ENCODE measurements at places on chromosomes 1 and 21.

GRCh38 chr1:236575523-236575922 is 28.8 kb downstream of the HEATR1 start:
- DNase-seq, result no peak

- no peak for DNase-seq
Measured at GRCh38 chr1:54816951-54817350, 15.8 kb upstream of the TTC22 start.

GRCh38 chr21:36974851-36975192 is 8.4 kb upstream of the HLCS start:
- DNase-seq, result no peak

DNA sequence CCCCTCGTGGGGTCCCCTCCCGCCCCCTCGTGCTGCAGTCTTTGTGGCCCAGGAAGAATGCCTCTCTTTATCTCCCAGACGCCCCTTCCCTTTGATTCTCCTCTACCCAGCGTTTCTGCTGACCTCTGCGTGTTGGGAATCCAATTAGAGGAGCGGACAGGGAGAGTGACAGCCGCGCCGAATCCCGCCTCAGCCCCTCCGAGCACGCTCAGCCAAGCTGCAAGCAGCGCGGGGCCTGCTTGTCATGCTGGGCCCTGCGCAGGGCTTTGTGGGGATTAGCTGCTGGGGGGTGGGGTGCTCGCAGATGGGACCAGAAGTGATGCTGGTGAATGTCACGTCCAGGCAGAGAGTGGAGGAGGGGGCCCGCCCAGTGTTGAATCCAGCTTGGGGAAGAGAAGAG is 91.1 kb downstream of the EPHB2 start:
- DNase-seq, result no peak

GRCh38 chr1:19429611-19430010 is 55.7 kb downstream of the CAPZB start:
- no peak for DNase-seq

- DNase-seq, result no peak
Measured at GRCh38 chr1:69943030-69943429, 262.3 kb downstream of the LRRC40 start.

DNA sequence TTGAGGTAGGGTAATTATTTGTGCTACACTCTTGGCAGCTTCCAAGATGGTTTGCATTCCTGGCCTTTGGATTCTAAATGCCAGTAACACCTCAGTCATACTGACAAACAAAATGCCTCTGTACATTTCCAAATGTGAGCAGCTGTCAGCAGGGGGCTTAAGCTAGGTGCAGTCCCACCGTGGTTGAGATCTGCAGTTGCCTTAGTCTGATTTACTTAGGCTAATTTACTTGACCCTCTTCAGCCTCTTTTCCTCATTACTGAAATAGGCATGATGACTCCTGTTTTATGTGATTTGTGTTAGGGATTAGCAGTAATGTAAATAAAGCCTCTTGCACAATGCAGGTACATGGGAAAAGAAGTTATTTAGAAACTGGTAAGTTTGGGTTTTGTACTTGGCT is 13.5 kb upstream of the SPATA1 start:
- DNase-seq, result no peak

DNA sequence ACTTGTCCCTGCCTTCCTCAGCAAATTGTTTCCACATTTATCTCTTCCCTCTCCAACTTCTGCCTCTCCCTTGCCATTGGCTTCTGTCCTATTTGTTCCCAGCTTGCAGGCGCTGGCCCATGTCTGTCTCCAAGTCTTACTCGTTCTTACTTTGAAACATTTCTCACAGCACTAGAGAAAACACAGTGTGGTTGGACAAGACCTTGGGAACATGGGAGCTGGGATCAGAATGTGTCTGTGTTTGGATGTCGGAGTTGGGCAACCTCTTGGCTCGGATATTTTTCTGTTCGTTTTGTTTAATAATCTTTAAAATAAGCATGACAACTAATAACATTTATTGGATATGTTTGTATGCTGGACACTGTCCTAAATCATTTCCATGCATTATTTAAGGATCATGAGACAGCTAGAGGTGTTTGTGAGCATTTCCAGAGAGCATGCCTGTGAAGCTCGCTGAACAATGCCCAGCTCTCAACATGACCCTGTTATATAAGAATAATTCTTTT is 5.9 kb upstream of the BRWD1 start:
- no peak for DNase-seq

- no peak for DNase-seq
Measured at GRCh38 chr1:15900662-15901279, 53.3 kb downstream of the SPEN start.

DNA sequence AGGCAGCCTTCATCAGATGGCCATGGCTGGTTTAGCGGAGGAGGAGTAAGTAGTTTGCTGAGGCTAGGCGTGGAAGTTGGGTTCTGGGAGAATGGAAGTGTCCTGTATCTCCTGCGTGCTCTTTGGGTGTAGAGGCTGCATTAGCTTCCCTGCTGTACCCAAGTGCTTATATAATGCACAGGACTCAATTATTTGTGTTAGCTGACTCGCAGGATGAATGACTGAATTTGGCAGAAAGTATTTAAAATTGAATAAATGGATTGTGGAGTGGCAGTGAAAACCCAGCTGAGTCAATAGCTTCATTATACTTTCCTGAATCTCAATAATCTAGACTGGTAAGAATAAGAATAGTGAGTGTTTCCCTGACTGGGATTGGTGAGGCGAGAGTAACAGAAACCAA is 13.8 kb downstream of the DNTTIP2 start:
- DNase-seq, result no peak

GRCh38 chr1:29487291-29487690 is 251.0 kb downstream of the PTPRU start:
- no peak for DNase-seq

GRCh38 chr1:181089676-181090544 is 1.4 kb downstream of the IER5 start:
- DNase-seq, result peak; percentile 70

DNA sequence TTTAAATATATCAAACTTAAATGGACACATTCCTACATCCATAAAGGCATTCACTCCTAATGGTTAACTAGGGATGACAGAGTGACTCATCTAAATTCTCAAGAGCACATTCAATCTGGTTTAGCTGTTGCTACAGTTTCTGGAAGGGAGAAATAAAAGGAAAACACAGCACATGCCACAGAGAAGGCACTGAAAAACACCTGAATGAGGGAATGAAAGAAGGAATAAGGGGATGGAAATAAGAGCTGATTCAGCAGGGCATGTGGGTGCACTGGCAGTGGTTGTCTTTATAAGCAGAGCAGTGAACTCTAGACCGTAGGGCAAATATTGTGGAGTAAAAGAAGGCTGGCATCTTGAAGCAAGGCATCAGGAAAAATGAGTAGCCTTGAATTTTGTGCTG is 79.3 kb downstream of the LHX4 start:
- no peak for DNase-seq

DNA sequence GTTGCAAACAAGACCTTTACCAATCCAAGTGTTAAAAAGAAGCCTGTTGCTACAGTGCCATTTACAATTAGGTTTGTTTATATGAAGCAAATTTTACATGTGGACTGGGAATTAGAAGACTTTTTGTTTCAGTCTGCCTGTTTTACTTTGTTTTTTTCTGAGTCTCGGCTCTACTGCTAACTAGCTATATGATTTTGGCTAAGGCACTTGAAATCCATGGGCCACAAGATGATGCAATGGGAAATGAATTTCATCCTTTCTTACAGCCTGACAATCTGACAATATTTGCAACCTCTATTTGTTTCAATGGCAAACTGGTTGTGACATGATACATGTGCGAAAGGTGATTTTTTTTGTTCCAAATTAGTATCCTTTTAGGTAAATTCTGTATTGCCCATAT is 3.7 kb upstream of the PEX11B start:
- DNase-seq, result no peak

GRCh38 chr1:29385966-29386365 is 149.6 kb downstream of the PTPRU start:
- no peak for DNase-seq

DNA sequence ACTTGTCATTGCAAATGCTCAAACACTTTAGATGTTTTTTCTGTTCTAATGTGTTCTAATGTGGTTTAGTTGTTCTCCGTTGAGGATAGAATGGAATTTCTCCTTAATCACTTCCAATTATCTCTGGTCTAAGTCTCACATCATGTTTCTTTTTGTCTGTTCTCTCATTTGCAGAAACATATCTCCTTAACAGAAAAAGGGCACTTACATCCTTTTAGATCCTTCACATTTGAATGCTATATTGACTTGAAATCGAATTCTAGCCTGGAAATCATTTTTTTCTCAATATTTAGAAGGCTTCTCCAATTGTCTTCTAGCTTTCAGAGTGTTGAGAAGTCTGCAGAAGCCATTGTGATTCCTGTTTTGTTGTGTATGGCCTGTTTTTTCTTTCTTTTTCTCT is 7.3 kb upstream of the SAMSN1 start:
- no peak for DNase-seq

DNA sequence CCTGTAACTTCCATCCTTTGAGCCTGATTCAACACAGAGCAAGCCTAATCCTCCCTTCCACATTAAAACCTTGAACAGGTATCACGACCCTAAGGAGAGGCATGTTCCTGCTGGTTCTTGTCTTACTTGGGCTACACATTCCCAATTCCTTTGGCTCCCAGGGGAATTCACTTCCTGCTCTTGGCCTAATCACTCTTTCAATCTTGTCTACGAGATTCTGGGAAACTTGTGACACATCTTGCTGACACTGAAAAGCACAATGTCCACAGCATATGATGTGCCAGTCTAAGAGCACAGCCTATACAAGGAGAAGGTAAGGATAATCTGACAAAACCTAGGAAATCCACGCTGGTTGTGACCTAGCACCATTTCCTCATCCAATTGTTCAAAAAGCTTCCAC is 163.9 kb downstream of the GABPA start:
- DNase-seq, result no peak

- DNase-seq, result no peak
Measured at GRCh38 chr1:111565079-111565478, 54.5 kb upstream of the RAP1A start.

- no peak for DNase-seq
Measured at GRCh38 chr1:4482526-4482925, 171.9 kb upstream of the AJAP1 start.

DNA sequence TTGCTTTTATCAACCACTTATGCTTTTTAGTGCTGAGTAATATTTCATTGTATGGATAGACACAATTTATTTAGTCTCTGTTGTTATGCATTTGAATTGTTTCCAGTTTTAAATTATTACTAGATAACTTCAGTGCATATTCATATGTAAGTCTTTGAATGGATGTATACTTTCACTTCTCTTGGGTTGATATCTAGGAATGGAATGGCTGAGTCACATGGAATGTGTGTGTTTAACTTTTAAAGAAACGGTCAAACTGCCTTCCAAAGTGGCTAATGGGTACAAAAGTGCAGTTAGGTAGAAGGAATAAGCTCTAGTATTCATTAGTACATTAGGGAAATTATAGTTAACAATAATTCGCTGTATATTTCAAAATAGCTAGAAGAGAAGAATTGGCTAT is 82.4 kb downstream of the NPHS2 start:
- no peak for DNase-seq
